A549 (cell line): ENCODE measurements at places on chromosomes 4 and X.
A peak's percentile ranks its signal among the peaks of the same experiment; 100 is the strongest.

- DNase-seq, result no peak
These were observed 69.9 kb downstream of the GASK1B start for GRCh38 chr4:158102904-158103303.

GRCh38 chrX:10636337-10636736 is 16.0 kb upstream of the MID1 start:
- peak; percentile 71 for DNase-seq

DNA sequence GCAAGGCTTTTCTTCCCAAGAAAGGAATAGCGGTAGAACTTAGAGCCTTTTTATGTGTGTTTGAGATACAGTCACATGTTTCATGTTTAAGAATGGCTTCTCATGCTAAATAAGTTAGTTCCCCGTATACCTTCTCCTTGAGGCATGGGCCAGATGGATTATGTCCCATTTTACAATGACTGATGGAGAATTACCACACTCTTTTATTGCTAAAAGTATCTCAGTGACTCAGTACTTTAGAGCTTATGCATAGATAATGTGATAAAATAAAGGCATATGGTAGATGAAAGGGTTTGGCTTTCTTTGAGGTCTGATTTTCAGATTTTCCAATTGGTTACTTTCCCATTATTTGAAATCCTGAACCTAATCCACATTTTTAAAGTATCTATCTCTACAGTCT is 121.8 kb upstream of the BMPR1B start:
- DNase-seq, result no peak

DNA sequence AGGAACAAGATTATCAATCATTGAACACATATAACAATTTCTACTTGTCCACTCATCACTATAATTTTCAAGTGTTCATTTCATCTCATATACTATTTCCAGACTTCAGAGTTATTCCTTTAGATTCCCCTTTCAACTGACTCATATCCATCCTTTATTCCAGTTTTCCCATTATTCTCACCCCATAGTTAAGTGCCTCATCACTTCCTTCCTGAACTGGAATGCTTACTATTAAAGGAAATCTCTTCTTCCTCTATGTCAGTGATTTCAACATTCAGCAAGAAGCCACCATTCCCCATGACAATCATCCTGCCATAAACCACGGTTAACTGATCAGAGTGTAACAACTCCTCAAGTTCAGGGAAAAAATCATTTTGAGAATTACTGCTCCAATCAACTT is 198.9 kb downstream of the FBXO8 start:
- DNase-seq, result no peak

GRCh38 chr4:7185487-7186030 is 6.8 kb upstream of the SORCS2 start:
- DNase-seq, result no peak

- DNase-seq, result no peak
These were observed 101.3 kb downstream of the LIMCH1 start for GRCh38 chr4:41639291-41639690.

GRCh38 chr4:80237992-80238391 is 28.5 kb upstream of the FGF5 start:
- DNase-seq, result no peak

DNA sequence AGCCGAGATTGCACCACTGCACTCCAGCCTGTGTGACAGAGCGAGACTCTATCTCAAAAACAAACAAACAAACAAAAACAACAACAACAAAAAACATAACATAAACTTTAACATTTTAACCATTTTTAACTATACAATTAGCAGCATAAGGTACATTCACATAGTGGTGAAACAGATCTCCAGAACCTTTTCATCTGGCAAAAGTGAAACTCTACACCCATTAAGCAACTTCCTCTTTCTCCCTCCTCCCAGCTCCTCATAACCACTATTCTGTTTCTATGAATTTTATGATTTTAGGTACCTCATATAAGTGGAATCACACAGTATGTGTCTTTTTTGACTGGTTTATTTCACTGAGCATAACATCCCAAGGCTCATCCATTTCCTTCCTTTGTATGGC is 103.6 kb downstream of the FAM13A start:
- no peak for DNase-seq

GRCh38 chr4:155885666-155886065 is 17.8 kb upstream of the TDO2 start:
- DNase-seq, result no peak

DNA sequence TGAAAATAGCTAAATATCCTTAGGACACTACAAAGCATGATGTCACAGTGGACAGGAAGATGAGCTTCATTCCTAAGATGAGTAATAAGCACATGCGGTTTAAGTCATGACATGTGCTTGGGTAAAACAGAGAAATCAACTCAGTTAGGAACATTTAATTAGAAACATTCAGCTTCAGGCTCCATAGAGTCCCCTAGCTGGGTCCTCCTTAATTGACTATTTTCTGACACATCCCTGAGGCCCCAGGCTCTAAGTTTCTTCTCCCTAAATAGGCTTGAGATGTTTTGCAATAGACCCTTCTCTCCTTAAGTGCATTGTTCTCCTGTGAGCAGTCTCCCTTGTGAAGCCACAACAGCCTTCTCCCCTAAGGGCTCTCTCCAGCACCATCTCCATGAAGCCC is 70.4 kb upstream of the ANXA3 start:
- DNase-seq, result no peak

DNA sequence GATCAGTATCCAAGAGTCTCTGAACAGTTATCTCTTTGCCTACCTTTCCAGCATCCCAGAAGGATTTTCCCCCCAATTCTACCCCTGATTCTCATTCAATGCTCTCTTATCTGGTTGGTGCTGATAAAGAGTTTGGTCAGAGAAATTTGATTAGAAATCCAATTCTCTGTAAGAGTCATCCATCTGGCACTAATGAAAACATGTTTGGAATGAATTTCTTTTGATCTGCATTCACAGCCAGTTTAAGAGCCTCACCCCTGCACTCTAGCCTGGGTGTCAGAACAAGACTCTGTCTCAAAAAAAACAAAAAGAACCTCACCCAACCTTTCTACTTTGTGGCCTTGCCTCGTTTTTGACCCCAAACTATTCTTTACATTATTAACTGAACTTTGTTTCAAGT is 122.1 kb downstream of the MANBA start:
- no peak for DNase-seq

DNA sequence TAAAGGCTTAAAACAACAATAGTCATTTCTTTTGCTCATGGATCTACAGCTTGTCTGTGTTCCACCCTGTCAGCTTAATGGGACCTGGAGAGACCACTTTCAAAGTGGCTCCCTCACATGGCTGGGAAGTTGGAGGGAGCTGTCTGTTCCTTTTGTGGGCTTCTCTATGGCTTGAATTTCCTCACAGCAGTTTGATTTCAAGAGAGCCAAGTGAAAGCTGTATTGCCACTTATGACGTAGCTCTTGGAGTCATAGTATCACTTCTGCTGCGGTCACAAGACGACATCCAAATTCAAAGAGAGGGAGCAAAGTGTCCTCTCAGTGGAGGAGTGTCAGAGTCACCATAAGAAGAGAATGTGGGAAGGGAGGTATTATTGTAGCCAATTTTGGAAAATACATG is 22.7 kb upstream of the ACSL1 start:
- DNase-seq, result no peak

GRCh38 chrX:9942086-9942485 is 25.1 kb upstream of the CLDN34 start:
- no peak for DNase-seq

DNA sequence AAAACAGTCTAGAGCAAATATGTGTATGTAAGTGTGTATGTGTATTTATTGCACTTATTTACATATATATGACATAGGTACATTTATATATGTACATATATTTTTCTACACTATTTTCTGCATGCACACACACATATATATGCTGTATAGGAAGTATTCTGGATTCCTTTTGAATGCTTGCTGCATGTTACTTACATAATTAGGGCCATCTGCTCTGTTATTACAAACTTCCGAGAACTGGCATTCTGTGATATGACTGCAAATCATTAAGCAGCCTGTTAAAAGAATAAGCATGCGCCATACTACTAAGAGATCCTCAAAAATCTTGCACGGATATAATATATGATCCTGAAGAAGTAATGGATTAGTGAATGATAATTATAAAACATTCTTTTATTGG is 1157.6 kb upstream of the TENM3 start:
- DNase-seq, result no peak

- DNase-seq, result no peak
These were observed 22.3 kb upstream of the DCUN1D4 start for GRCh38 chr4:51820443-51821234.

- DNase-seq, result no peak
These were observed 219.0 kb upstream of the FGF13 start for GRCh38 chrX:138930583-138930945.
